Hippocampal formation (tissue), 2 donors: ENCODE measurements at places on chromosomes 1 and 21.

DNA sequence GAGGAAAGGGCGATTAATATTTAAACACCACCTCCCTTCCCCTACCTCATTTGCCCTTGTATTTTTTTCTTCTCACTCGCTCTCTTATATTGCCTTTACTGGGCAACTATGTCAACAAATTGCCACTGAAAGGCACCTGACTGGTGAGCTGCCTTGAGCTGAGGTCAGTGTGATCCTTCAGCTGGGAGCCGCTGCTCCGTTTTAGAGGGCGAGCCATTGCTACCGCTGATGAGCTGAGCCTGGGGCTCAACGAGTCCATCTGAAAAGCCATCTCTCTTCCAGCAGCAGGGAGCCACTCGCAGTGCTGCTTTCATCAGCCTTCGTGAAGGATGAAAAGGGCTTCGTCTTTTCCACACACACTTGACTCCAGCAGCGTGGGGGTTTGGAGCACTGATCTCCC lies 108.0 kb upstream of the KIF26B start:
- DNase-seq, result no peak

- no peak for DNase-seq
These were observed 473.1 kb downstream of the ADGRL2 start for GRCh38 chr1:82273816-82274215.

DNA sequence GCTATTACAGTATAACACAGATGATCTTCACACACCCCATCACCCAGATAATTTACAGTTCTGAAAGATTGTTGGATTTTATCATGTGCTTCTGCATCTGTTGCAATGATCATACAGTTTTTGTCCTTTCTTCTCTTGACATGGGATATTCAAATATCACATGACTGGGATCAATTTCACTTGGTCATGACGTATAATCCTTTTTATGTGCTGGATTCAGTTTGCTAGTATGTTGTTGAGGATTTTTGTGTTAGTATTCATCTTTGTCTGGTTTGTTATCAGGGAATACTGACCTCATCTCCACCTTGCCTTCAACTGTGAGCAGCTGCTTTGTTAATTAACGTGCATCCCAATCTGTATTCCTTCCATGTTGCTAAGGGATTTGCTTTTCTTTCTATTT lies 44.7 kb upstream of the DISC1 start:
- no peak for DNase-seq

DNA sequence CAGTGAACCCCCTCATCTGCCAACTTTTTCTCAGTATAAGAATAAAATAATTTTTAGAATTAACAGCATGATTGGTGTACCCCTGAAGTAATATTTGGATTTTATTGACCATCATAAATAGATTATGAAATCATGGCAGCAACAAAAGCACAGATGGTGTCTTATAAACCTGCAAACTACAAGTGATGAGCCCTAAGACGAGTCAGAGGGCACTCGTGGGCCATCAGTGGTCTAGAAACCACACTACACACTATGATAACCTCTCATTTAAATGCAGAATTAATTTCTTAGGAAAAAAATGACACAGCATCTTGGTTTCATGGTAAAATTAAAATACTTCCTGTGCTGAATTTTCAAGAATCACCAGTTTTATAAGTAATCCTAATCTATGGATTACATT lies 312.4 kb downstream of the PTBP2 start:
- DNase-seq, result no peak

GRCh38 chr1:21517660-21518480 lies 8.6 kb downstream of the ALPL start:
- DNase-seq, result no peak

- DNase-seq, result no peak
These were observed 633.2 kb upstream of the NEGR1 start for GRCh38 chr1:72915581-72915980.

- no peak for DNase-seq
These were observed 1.4 kb upstream of the MIA3 start for GRCh38 chr1:222616525-222616924.

GRCh38 chr1:32010246-32010645 lies 3.4 kb upstream of the KHDRBS1 start:
- DNase-seq, result no peak

DNA sequence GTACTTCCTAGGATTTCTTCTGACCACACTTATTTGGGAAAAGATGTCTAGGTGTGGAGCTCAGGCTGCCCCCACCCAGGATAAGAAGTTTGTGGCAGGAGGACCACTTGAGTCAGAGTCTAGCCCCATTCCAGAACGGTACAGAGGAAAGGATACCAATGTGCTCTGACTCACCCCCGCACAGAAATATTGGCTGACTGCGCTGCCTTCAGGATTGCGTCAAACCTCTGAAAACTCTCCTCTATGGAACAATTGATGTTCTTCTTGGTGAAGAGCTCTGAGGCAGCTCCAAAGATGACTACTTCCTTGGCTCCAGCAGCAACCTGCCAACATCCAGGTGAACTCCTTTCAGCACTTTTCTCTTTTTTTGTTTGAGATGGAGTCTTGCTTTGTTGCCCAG lies 11.2 kb downstream of the HMGCL start:
- no peak for DNase-seq
